ENCODE measurements at places on chromosomes 11 and 22. TPM values are rescaled to one million over a fixed set of nuclear protein-coding genes. Genes with fewer than 3 reads are reported as not detected.

The MMP8 gene
- total RNA-seq: 8.4 TPM

The XNDC1N gene
- 14.1 TPM for total RNA-seq

The TEX12 gene
- 0.20 TPM for total RNA-seq

The PTGDR2 gene
- 0.59 TPM for total RNA-seq

The OR8G5 gene
- total RNA-seq: not detected

The APOA5 gene
- not detected for total RNA-seq

The FIBIN gene
- total RNA-seq: 21.8 TPM

The DAGLA gene
- 1.1 TPM for total RNA-seq

The PHOX2A gene
- not detected for total RNA-seq

The CCDC81 gene
- total RNA-seq: 2.3 TPM

The CALCB gene
- 0.20 TPM for total RNA-seq

The SLC25A45 gene
- 4.6 TPM for total RNA-seq

The CCDC87 gene
- total RNA-seq: 0.10 TPM

The TTC38 gene
- 16.1 TPM for total RNA-seq

The KDM4D gene
- 0.59 TPM for total RNA-seq

The SMC1B gene
- total RNA-seq: 0.10 TPM

The OR4C12 gene
- not detected for total RNA-seq

The MS4A12 gene
- total RNA-seq: not detected

The CD82 gene
- total RNA-seq: 34.3 TPM

The TSPAN18 gene
- 17.0 TPM for total RNA-seq
